ENCODE measurements at places on chromosomes 4 and X.

DNA sequence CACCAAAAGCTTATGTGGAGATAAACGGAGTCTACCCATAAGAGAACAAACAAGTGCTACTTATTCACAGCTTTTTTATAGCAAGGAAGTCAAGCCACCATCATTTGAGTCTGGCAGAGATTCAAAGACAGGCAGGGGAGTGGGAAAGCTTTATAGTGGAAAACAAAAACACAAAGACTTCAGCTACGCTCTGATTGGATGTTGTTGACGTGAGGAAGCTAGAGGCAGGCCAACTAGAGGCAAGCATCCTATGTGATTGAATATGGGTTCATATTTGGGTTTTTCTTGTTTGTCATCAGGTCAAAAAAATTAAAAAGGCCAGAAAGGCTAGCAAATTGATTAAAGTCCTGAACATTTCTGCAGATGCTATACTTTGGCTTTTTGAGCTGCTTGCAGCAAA is 719 bp upstream of the TCEAL4 start:
- no peak for DNase-seq

- no peak for DNase-seq
These were observed 57.1 kb upstream of the EFHC2 start for GRCh38 chrX:44400588-44400987.

DNA sequence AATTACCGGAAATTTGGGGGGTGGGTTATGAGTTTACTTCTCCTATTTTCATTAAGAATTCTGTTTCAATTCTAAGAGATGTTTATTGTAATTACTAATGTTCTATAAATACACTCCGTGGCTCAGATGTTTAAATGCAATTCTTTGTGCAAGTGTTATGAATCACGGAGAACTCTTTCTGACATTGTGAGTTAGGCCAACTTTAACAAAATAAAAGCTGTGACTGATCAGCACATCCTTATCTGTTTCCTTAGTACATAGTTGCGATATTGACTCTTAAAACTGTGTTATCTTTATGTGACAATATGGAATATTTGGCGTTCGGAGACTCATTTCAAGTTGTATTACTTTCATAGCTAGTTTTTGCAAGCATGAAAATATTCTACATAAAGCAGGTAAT is 902 bp downstream of the KLHL4 start:
- no peak for DNase-seq

DNA sequence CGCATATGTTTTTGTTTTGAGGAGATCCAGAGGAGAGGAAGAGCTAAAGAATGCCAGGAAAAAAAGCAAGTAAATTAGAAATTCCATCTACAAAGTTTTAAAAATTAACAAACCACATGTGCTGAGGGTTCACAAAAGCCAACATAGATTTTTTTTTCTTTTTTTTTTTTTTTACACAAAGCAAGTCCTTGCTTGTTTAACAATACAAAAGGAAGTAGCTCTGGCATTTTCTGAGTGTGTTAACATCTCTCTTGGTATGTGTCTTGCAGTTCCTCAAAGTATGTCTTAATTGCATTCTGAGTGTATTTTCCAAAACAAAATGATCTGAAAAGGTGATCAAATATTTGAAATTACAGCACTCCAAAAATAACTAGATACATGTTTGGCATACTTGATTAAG is 1682.7 kb upstream of the AGA start:
- DNase-seq = no peak

DNA sequence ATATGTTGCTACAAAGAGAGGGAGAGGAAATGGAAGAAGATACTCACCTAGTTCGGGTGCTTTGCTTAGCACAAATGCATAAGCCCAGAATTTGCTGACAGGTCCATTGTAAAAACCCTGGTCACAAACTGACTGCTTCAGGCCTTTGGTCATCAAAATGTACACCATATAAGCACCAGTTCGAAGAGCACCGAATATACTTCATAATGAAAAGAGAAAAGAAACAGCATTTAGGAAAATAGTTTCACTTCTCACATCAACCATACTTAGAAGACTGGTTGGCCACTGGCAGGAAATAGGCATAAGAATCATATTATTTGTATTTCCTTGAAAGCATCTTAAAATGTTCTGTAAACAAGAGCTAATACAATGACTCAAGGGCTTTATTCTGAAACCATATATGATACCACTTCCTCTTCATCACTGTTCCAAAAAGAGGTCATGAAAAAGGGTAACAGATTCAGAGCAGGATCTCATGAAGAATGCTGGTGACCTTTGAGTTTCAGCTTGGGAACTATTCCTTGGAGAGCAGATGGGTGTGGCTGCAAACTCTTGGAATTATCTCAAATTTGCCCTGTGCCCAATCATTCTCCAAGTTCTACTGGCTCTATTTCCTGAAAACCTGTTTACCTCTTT is 138.7 kb downstream of the ELOVL6 start:
- no peak for DNase-seq

GRCh38 chr4:23890369-23891063 is 669 bp upstream of the PPARGC1A start:
- peak; percentile 14 for DNase-seq

GRCh38 chr4:89528526-89529133 is 221.0 kb upstream of the GPRIN3 start:
- DNase-seq = no peak

DNA sequence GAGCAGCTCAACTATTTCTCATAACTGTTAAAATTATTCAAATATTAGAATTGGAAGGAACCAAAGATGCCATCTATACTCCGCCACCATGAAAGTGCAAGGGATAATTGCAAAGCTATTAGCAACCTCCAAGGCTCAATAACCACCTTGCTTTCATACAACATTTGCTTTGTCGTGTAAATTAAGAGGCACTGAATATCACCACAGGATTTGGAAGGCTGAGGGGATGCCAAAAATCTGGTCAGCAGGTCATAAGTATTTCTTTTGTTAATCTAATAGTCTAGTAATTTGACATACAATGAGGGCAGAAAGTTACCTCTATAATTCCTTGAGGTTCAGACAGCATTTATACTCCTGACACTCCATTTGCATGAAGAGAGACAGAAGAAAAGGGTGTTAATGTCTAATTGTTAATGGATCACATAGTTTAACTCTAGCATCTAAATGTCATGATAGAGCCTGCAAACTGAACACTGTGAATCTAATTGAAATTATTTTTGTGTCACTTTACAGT is 200.9 kb upstream of the DIAPH2 start:
- DNase-seq = no peak

- DNase-seq = no peak
These were observed 27.9 kb upstream of the EXOC1L start for GRCh38 chr4:55791666-55792065.

- DNase-seq = no peak
These were observed 40.7 kb downstream of the CDS1 start for GRCh38 chr4:84623661-84624060.

DNA sequence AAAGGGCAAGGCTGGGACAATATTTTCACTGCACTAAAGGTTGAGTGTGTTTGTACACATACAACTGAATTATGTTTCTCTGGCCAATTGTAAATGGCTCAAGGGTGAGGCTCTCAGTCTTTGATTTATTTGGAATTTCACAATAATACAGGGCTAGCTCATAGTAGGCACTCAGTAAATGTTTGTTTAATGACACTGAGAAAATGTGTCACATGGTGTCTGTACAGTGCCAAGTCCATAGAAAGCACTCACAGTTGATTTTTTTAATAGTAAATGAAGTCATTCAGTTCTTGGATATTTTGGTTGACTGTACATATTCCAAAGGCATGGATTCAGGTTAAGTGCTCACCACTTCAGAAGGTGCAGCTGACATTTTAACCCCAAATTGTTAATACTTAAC is 176.4 kb downstream of the IL1RAPL2 start:
- peak; percentile 39 for DNase-seq

DNA sequence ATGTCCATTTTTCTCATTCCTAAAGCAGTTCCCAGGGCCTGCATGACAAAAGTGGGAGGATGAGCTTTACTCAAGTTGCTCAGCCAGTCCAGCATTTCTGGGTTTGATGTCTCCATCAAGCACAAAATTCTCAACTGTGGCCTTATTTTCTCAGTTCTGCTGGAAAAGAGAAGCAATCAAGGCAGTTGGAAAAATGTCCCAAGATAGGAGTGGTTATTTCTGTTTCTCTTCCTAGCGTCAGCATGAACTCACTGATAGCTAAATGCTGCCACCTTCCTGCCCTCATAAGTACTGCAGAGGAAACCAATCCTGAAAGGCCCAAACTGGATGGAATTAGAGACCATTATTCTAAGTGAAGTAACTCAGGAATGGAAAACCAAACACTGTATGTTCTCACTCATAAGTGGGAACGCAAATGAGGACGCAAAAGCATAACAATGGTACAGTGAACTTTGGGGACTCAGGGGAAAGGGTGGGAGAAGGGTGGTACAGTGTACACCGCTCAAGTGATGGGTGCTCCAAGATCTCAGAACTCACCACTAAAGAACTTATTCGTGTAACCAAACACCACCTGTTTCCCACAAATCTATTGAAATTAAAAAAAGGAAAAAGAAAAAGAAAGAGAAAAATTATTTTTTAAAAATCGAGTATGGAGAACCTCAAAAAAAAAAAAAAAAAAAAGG is 29.6 kb downstream of the ADH7 start:
- peak; percentile 68 for DNase-seq

DNA sequence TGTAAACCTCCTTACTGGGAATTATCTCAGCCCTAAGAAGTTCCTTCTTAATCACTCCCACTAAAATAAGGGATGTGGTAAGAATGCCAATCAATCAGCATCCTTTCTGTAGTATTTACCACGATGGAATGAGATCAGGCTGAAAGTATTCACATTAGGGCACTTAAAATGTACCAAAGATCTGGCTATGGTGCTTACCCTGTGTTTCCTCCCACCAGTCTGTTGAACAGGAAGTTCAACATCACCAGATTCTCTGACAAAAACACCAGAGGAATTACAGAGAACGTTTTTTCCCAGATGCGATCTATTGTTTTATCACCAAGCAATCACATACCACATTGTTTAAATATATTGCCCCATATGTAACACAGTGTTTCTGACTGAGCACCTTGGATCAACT is 2.1 kb upstream of the CLCN3 start:
- peak; percentile 39 for DNase-seq

DNA sequence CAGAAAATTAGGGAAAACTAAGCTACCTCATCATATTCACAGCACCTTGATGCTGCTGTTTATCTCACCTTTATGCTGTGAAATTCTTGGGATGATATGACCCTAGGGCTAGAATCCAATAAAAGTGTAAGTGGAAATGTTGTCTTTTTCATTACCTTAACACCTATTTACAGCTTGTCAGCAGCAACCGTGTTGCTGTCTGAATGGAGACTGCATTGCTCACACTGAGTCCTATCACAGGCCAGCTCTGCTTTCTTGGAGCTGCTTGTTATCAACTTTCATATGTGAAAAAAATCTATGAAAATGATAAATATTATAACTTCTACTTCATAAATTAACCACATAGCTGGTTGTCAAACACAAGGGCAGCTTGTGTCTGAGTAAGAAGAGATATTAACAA is 789.5 kb downstream of the TECRL start:
- DNase-seq = no peak

DNA sequence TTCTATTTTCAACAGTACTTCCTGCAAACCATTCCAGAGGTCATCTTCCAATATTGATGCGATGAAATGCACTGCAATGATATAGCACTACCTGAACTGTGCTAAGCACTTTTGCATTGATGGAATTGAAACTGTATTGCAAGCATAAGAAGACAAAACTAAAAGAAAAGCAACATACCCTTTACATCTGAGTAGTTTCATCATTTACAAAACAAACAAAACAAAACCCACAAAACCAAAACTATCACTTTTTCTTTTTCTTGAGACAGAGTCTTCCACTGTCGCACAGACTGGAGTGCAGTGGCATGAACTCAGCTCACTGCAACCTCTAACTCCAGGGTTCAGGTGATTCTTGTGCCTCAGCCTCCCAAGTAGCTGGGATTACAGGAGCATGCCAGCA is 120.1 kb upstream of the NAP1L5 start:
- no peak for DNase-seq

- no peak for DNase-seq
These were observed 48.5 kb upstream of the ARMCX2 start for GRCh38 chrX:101708163-101708562.

- no peak for DNase-seq
These were observed 30.4 kb downstream of the PLS3 start for GRCh38 chrX:115591420-115591819.

DNA sequence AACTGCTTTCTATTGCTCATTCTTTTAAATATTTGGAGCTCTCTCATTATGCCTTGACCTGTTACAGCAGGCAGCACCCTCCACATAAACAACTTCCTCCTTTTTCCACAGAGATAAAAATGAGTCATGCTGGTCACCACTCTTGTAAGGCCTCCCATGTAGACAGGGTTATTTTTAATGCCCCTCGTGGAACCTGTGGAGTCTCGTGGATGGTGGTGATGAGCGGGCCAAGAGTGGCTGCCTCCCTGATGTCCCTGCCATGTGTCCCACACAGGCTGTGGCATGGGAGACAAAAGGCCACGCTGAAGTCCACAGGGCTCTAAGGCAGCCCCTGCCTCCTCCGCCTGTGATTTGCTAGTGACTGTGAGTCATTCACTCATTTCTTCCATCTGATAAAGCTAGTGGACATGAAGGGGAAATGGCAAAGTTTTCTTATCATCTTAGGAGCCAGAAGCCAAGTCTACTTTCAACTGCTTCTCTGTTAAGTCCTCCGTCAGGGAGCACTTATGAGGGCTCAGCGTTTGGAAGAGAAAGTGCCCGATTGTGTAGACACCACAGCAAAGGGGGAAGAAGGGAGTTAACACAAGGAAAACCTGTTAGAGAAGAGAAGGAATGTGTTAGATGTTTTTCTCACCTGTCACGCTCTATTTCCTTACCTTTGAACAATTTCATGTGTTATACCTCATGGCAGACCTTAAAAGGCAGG is 121.6 kb upstream of the FAT1 start:
- no peak for DNase-seq

GRCh38 chr4:7193030-7193958 is 956 bp downstream of the SORCS2 start:
- no peak for DNase-seq

GRCh38 chrX:136447968-136448367 is 39.8 kb upstream of the BRS3 start:
- no peak for DNase-seq

GRCh38 chrX:134171661-134172587 is 65.1 kb upstream of the CCDC160 start:
- DNase-seq = no peak

GRCh38 chr4:27881705-27882104 is 1021.1 kb downstream of the STIM2 start:
- no peak for DNase-seq

GRCh38 chrX:308821-309520 is 9.6 kb downstream of the GTPBP6 start:
- no peak for DNase-seq

- no peak for DNase-seq
These were observed 38.5 kb upstream of the BOD1L1 start for GRCh38 chr4:13665701-13666660.

- peak; percentile 28 for DNase-seq
These were observed 33.7 kb downstream of the CLOCK start for GRCh38 chr4:55512922-55513571.

DNA sequence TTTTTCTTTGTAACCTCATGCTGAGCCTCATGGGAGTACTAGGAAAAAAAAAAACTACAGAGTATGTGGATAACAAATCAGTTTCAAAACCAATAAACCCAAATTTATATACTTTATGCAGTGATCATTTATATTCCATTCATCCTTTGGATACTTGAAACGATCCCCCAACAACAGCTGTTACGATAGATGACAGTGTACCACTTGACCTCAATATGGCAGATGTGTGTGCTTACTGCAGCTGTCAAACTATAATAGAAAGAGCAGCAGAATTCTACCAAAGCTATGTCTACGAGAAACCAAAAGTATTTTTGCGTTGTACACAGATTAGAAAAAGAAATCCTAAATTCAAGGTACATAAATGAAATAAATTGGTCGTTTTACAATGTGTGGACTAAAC is 337.8 kb downstream of the PDGFC start:
- no peak for DNase-seq

All from T47D (cell line).